Stimulated activated CD4-positive, alpha-beta T cell treated with anti-CD3 and anti-CD28 coated beads, Interleukin-15, amount 100 ng/mL, for 1 hour (primary cell): ENCODE measurements at places on chromosomes 2 and 18.

- DNase-seq, result no peak
Observed at GRCh38 chr2:99607861-99608491, 118.2 kb upstream of the REV1 start.

- DNase-seq, result no peak
Observed at GRCh38 chr18:75230163-75231052, 19.8 kb downstream of the TSHZ1 start.

- no peak for DNase-seq
Observed at GRCh38 chr2:134146161-134146560, 107.7 kb upstream of the MGAT5 start.

GRCh38 chr2:11716689-11717321 lies 29.6 kb upstream of the LPIN1 start:
- DNase-seq, result no peak

- DNase-seq, result no peak
Observed at GRCh38 chr2:1403565-1403964, 9.7 kb upstream of the TPO start.

DNA sequence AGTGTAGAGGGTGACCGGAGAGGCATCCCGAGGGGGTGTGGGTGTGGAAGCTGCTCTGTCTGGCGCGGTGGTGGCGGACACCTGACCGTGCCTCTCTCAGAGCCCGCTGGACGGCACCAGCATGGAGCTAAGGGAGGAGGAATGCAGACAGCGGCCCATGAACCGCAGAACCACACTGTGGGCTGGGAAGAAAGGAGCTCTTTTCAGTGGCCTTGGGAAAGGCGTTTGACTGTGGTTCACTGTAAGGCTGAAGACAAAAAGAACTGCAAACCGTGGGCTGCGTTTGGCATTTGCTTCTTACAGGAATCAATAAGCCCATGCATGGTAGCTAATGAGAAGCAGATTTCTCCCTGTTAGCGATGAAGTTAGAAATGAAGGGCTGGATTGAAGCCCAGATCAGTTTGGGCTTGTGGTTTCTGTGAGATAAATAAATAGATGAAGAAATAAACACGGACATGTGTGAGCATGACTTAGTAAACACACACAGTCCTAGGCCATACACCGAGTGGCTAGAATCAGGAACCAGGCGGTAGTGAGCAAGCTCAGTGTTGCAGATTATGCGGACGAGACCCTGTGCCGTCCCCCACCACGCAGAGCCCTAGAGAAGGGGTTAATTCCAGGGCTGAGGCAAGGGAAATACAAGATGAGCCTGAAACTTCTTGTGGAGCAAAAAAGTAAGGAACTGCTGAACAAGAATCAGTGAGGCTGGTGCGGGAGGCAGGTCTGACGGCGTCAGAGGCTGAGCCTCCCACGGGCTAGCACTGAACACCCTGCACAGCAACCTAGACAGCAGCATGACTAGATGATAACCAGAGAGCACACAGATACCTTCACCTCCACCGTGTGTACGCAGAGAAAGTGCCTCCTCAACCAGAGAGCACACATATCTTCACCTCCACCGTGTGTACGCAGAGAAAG lies 29.3 kb upstream of the NFATC1 start:
- no peak for DNase-seq

GRCh38 chr2:98705333-98705617 lies 25.7 kb downstream of the MGAT4A start:
- no peak for DNase-seq

- DNase-seq, result no peak
Observed at GRCh38 chr2:160650196-160651118, 156.8 kb upstream of the RBMS1 start.

DNA sequence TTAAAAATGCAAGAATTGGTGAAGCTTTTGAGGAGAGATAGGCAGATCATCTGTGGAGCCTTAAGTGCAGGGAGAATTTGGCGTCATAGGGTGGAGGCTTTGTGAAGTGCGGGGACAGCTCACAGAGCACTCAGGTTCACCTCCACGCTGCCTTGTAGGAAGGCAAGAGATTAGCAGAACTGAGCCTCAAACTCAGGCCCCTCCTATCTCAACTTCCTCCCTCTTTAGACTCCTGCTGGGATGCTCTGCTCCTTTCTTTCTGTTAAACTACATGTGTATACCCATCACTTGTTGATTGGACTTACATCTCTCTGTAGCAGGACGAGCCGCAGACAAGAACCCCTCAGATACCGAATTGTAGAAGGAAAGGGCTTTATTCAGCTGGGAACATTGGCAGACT lies 422.2 kb downstream of the SETBP1 start:
- DNase-seq, result no peak

DNA sequence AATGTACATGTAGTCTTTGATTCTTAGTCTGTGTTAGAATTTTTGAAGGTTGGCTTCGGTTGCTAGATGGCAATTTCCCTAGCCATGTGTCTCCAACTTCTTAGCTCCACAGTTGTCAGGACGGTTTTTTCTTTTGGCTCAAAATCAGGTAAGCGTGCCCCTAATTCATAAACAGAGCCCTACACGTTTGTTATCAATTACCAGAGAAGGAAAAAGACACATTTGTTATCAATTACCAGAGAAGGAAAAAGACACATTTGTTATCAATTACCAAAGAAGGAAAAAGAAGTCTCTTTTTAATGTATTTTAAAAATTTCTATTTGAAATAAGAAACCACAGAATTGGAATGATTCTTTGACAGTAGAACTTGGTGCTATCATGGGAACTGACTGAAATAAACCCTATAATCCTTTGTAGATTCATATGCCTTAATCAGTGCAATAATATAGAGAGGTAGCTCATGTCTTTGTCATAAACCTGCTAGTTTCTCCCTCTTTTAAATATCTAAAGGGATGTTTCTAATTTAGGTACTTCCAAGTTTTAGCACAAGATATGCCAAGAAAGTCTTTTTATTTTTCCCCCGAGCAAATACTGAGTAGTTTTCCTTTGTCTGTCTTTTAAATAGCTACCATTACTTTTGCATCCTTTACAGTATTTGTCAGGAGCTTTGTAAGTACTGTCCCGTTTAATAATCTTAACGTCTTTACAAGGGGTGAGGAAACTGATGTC lies 35.9 kb downstream of the CAMKMT start:
- no peak for DNase-seq

GRCh38 chr2:57443973-57444521 lies 602.6 kb upstream of the VRK2 start:
- no peak for DNase-seq

DNA sequence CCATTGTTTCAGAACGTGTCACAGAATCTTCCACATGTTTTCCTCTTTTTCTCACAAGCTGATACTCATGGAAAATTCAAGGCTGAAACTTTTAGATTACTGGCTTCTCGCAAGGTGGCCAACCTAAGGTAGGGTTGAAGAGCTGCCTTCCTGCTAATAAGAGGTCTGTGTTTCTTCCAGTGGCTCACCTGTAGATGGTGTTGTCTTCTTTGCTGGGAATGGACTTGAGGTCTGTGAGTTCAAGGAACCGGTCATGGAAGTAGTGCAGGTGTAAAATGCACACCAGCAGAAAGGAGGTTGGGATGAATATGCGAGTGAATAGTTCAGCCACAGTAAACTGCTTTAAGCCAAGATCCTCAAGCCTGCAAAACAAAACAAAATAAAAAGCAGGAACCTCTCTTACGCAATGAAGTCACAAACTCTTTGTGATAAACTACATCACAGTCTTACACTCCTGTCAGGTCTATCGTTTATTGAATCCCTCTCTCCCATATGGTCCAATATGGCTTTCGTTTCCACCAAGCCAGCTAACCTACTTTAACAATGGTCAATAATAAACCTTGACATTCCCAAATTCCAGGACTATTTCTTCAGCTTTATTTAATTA lies 258.9 kb downstream of the NAPG start:
- no peak for DNase-seq

DNA sequence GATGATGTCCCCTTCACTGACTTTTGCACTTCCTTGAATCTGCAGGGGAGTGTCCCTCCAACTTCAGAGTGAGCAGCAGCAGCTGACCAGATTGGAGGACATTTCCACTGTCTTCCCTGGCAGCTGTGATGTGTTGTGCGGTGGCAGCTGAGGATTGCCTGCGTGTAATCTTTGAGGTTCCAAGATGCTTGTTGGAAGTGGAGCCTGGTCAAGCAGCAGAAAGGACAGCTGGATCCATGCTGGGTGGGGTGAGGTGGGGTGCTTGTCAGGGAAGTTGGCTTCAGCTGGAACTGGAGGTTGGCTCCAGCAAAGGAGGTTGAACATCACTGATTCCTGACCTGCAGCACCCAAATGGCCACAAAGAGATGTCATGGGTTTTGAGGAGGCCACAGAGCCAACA lies 64.8 kb downstream of the ST3GAL5 start:
- DNase-seq, result no peak

GRCh38 chr18:59377613-59378337 lies 18.7 kb upstream of the LMAN1 start:
- no peak for DNase-seq

DNA sequence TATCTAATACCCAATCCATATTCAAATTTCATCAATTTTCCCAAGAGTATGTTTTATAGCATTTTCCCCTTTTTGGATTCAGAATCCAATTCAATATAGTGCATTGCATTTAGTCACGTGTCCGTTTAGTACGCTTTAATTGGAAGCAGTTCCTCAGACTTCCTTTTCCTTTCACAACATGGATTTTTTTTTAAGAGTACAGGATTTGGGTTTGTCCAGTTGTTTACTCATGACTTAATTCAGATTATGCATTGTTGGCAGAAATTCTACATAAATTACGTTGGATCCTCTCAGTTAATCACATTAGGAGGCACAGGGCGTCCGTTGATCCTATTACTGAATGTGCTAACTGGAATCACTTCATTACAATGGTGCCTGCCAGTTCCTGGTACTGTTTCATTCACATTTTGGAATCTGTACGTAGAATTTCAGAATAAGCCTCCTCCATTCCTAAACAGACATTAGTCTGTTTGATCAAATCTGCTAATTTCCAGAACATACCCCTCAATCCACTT lies 70.0 kb upstream of the ATIC start:
- DNase-seq, result no peak

DNA sequence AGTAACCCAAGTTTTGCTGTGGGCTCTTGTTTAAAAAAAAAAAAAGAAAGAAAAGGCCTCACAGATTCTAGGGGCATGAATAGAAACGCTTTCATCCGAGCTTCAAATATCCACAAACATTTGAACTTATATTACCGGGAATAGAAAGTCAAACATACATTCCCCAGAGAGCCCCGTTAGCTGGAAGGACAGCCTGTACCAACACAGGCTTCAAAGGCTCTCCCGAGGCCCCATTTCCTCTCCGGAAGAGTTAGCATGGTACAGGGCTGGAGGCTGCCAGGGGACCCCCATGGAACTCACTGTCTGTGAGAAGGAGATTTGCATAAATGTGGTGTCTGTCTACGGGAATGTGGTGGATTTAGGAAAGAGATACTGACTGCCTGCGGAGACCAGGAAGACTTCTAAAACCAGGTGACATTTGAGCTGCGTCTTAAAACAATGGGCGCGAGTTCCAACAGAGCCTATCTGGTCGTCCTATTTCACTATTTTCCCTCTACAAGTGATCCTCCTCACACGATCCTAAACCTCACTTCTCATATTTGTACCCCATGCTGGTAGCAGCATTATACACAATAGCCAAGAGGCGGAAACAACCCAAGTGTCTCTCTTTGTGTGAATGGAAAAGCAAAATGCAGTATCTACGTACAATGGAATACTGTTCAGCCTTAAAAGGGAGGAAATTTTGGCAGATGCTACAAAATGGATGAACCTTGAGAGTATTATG lies 820 bp upstream of the MATN3 start:
- no peak for DNase-seq

DNA sequence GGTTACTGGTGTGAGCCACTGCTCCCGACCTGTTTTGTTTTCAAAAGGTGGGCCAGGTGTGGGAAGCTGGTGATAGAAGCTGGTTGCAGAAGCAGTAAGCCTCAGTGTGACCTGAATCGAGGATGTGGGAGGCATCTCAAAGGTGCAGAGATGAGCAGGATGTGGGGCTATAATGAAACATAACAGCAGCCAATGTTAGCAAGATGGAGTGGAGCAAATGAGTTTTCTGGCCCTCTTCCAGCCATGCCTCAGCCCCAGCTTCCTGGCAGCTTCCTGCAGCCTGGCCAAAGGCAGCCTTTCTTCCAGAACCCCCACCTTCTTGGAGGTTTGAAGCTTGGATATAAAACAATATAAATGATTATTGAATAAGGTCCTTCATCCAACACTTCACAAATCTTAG lies 184.8 kb downstream of the NCK2 start:
- DNase-seq, result no peak

DNA sequence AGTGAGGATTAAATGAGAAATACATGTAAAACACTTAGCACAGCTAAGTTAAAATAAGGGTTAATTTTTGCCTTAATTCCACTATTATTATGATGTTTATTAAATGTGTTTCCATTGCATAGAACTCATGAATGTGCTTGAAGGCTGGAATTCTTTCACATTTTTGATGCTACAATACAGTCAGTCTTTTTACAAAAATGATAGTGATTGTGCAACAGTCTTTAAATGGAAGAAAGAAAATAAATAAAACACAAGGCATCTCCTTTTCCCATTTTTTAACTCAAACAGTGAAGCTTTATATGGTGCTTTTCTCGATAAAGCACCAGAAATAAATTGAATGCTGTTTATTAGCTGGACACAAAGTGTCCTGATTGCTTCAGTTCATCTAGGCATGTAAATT lies 123.9 kb downstream of the MAP2 start:
- DNase-seq, result no peak

- no peak for DNase-seq
Observed at GRCh38 chr2:26460613-26461031, 17.3 kb downstream of the OTOF start.

GRCh38 chr2:108548208-108549003 lies 14.1 kb downstream of the LIMS1 start:
- no peak for DNase-seq

DNA sequence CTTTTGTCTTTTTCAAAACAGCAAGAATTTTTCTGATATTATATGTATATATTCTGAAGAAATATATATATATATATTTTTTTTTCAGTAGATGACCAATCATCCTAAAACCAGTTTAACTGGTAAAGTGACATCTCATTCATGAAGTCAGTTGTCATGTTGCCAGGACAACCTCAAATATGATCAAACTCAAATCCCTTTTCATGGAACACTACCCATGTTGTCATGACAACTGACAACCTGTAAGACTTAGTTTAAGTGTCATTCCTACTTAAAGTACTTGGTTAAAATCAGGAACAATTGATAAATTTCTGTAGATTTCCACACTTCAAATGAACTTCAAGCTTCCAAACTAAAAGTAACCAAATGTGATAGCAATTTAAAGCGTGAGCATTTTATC lies 101.8 kb upstream of the ERBB4 start:
- no peak for DNase-seq

GRCh38 chr2:99338029-99338585 lies 918 bp downstream of the EIF5B start:
- DNase-seq, result no peak

DNA sequence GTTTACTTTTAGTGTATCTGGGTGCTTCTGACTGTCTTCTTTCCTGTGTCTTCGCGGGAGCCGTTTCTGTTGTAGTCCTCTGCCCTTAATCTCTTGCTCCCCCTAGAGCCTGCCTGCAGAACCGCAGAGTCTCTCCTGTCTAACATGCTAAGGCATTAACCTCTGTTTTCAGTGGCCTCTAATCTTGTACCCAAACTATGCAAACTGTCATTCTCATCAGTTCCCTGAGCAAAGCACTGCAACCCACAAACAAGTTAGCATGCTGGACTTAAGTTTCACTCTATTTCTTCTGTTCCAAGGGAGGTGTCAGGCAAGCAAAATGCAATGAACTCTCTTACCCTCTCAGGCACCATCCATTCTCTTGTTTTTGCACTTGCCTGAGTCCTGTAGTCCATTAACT lies 138.4 kb downstream of the OTX1 start:
- DNase-seq, result no peak

GRCh38 chr18:28432339-28432738 lies 255.4 kb upstream of the CDH2 start:
- DNase-seq, result no peak

- no peak for DNase-seq
Observed at GRCh38 chr2:150609831-150610582, 122.5 kb upstream of the RND3 start.
